ENCODE measurements at places on chromosomes 4 and X.

DNA sequence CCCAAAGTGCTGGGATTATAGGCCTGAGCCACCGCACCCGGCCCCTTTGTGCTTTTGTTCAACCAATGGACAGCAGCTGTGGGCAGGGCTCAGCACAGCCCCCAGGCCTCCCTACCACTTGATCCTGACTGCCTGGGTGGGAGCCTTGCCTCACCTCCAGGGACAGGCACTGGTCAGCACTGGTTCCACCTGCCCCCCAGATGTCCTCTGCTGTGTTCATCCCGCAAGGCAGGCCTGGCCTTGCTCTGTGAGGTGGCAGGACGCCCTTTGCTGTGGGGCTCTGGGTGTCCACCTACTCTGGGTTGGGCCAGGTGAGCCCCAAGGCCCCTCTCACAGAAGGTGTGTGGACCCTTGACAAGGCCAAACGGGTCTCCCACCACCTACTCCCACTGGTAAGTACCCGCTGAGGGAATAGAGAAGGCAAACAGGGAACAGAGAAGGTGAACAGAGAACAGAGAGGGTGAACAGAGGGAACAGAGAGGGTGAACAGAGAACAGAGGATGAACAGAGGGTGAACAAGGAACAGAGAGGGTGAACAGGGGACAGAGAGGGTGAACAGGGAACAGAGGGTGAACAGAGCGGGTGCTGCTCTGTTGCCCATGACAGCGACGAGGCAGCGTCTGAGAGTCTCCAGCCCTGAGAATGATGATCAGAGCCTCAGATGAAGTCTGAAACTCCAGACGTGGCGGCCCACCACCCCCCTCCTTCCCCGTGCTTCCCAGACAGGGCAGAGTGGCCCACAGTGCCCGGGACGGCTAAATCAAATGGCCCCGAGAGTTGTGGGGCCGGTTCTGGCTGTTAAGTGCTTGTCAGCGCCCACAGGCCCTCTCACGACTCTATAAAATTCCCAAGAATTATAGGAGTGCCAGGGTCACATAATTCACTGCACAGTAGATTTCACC, 55.0 kb upstream of the NKX1-1 start:
- no peak for DNase-seq

- DNase-seq = no peak
Measured at GRCh38 chrX:74492720-74493201, 71.5 kb downstream of the SLC16A2 start.

GRCh38 chr4:22434895-22435294, 81.0 kb downstream of the ADGRA3 start:
- DNase-seq = no peak

GRCh38 chr4:149835280-149835679, 19.6 kb upstream of the IQCM start:
- DNase-seq = no peak

DNA sequence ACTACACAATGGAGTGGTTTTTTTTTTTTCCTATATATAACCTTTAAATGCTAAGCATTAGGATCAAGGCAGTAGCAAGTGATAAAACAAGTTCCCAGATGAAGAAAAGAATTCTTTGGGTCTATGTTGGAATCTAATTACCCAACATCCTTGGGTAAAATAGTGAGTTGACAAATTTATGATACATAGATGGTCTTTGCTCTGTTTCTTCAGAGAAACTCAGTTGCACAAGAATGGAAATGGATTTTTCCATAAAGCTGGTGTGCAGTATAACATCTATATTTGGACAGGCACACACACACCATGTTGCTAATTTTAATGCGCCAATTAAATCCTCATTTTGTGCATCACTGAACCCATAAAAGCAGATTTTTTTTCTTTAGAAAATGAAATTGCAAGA, 137.0 kb upstream of the MED14 start:
- DNase-seq = no peak

DNA sequence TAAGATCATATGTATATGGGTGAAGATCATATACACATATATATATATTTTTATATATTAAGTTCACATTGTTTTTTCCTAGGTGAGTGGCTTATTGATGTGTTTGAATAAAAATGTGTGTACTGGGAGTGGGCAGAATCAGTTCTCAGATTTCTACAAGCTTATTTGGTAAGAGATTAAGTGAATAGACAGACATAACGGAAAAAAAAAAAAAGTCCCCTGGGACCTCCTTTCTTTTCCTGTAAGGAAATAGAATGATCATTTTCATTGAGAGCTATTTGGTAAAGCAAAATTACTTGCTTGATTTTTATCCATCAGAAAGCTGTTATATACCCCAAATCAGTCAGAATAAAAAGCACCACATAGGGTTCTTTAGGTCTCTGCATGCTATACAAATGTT, 597.7 kb downstream of the PCDH18 start:
- no peak for DNase-seq

- no peak for DNase-seq
Measured at GRCh38 chrX:13293700-13294099, 26.2 kb downstream of the ATXN3L start.

DNA sequence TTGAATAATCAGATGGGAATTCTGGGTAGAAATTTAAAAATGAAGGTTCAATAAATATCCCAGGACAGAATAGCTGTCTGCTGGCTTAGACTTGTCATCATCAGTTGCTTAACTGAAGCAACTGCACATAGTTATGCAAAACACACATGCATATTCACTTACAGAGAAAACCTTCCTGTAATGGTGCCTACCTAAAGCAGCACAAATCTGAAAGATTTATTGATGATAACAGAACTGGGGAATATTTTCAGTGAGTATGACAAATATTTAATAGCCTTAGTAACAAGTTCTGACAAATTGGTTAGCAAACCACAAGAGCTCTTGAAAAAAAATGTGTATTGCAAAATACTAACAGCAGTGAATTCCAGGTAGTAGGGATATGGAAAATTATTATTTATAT, 606.8 kb upstream of the BOD1L1 start:
- DNase-seq = no peak

- no peak for DNase-seq
Measured at GRCh38 chr4:154208424-154208823, 283.2 kb downstream of the DCHS2 start.

DNA sequence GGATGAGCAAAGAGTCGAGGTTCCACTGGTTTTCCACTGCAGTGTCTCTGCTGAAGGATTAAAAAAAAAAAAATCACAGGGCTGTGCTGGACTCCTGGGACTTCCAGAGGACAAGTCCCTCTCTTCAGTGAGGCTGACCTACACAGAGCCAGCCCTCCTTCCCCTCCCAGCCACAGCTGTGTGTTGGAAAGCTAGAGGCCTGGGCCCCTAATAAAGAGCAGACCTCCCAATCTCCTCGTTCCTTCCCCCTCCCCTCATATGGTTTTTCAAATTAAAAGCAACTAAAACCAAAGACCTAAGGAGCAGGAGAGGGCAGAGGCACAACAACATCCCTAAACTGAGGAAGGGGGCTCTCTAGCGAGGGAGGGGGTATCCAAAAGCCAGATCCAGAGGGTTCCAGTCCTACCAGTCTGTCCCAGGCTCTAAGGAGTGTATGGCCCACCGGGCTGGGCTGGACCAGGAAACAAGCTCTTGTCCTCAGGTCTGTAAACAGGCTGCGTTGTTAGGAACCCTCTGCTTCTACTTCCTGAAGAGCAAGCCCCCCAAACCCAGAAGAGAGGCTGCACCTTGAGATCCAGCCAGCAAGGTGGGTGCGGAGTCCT, 4.0 kb upstream of the PDGFRA start:
- DNase-seq = no peak

- DNase-seq = no peak
Measured at GRCh38 chr4:188414441-188414840, 275.2 kb downstream of the TRIML1 start.

DNA sequence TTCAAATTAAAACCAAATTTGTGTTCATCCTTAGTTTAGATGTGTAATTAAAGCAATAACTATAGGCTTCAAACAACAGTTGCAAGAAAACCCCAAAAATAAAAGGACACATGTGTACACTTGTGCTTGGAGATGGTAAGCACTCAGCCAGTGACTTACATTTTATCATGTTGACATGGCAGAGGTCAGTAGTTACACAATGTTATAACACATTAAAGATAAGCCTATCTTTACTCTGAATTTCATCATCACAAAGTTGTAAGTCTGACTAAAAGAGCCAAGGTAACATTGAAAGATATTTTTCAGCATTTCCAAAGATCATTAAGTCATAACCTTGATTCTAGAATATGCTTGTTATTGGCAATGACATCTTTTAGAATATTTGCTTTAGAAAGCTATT, 98.5 kb upstream of the PNPLA4 start:
- DNase-seq = no peak

GRCh38 chr4:36041340-36041739, 203.0 kb downstream of the ARAP2 start:
- DNase-seq = no peak

- no peak for DNase-seq
Measured at GRCh38 chr4:177974461-177974860, 532.2 kb upstream of the AGA start.

- no peak for DNase-seq
Measured at GRCh38 chr4:112840061-112840460, 203.1 kb downstream of the LARP7 start.

DNA sequence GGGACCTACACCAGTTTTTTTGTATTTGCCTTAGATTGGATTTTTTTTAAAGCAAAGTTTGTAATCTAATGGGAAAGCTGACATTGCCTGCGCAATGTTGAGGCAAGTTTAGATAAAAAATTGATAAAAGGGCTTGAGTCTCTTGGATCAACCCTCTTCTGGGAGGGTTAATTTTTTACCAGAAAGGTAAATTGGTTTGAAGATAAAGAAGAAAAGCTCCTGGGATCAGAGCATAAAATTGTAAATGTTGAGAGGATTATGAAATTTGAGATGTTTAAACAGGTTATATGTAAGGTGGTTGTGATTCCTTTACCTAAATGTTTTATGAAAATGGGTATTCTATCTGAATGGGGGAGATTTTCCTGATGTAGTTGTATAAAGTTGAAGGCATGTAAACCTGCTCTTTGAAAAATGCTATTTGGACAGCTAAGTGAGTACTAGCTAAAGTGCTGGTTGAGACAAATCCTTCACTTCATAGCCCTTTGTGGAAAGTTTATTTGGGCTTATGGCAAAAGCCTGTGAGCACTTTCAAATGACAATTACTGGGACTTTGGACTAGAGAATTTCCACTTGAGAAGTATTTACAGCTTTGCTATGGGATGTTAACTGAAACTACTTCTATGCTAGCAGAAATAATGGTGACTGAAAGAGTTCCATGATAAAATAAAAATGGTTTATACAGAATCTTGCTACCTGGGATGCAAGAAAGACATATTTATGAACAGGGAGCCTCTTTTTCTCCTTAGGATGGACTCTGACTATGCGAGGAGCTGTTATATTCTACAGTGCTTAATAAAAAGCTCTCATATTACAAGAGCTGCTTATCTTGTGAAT, 56.2 kb downstream of the UGT2B10 start:
- no peak for DNase-seq

DNA sequence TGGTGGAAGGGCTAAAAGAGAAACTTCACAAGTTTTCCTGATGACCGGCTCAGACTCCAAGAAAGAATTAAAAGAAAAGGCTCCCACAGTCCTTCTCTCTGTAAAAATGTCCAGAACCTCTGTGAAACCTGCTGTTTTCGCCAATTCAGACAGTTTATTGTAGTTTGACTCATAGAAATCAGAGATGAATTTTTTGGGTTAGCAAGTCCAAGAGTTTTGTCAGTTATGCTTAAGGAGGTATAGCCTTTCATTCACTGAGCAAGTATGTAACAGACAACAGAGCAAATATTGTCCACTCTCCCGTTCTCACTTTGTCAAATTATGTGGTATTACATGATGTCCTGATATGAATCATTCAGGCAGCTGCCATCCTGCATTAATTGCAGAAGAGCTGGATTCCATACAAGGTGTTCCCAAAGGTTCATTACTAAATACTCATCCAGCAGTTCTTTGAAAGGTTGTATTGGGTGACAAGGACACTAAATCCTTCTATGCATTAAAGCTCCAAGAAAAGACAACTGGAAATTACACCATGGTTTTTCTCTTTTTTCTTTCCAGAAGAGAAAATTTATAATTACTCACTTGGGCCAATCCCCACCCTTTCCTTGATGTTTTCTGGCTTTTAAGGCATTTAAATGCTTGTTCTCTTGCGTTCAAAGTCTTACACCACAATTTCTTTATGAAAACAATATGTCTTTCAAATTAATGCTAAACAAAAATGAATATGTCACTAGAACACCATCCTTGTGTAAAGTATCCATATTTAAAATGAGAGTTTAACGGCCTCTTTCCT, 30.0 kb upstream of the PLAC1 start:
- DNase-seq = no peak

DNA sequence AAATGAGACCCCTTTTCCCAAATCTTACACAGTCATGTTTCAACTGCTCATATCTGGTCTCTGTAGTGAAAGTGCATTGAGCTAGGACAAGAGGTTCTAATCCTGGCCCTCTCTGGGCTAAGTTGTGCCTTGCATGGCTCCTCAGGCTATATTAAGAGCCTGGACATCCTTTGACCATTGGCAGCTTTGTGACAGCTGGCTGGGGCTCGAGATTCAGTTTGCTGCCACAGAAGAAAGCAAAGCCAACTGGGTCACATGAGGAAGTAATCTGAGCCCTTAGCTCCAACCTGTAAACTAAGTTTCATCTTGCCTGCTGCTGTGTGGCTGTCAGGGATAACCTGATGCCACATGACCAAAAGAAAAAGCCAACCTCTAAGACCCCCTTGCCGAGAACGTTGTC, 51.8 kb upstream of the JADE1 start:
- no peak for DNase-seq

- DNase-seq = no peak
Measured at GRCh38 chr4:13905543-13905942, 278.0 kb upstream of the BOD1L1 start.

- DNase-seq = peak; percentile 50
Measured at GRCh38 chrX:153966841-153967535, 4.6 kb downstream of the HCFC1 start.

DNA sequence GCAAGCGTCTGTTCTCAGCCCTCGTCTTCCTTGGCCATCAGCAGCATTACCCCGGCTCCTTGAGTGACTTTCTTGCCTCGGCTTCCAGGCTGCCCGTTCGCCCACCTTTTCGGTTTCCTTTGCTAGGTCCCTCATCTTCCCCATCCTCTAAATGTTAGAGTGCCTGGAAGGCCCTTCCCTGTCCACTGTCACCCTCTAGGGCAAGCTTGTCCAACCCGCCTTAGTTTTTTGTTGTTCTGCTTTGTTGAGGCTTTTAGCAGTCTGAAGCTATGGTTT, 62.7 kb downstream of the TBC1D14 start:
- no peak for DNase-seq

DNA sequence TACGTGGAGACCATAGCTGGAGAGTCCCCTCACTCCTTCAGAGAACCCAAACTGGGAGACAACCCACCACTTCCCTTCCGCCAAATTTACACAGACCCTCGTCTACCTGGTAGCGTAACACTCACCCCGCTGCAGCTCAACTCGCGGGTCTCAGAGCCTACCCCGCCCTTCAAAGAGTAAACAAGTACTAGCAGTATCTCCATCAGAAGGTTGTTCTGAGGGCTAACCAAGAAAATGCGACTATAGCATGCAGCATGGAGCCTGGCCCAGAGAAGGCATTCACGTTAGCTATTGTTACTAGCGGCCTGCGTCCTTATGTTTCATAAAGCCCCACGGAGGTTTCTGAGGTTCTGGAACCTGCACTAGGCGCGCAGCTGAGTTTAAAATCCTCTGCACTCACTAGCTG, 531 bp upstream of the MANBA start:
- DNase-seq = no peak
